ENCODE measurements at places on chromosomes 12 and 14.
A peak's percentile ranks its signal among the peaks of the same experiment; 100 is the strongest.

GRCh38 chr14:49778421-49778820 lies 10.5 kb downstream of the KLHDC2 start:
- DNase-seq = no peak

- no peak for DNase-seq
Measured at GRCh38 chr14:62234849-62235248, 472.6 kb downstream of the SNAPC1 start.

GRCh38 chr12:62530596-62530995 lies 64.0 kb downstream of the MON2 start:
- no peak for DNase-seq

GRCh38 chr12:105523164-105524057 lies 192.9 kb downstream of the C12orf75 start:
- DNase-seq = peak; percentile 79

GRCh38 chr14:76136476-76137110 lies 15.1 kb upstream of the GPATCH2L start:
- DNase-seq = peak; percentile 24

GRCh38 chr14:105120056-105120455 lies 48.5 kb downstream of the JAG2 start:
- no peak for DNase-seq

DNA sequence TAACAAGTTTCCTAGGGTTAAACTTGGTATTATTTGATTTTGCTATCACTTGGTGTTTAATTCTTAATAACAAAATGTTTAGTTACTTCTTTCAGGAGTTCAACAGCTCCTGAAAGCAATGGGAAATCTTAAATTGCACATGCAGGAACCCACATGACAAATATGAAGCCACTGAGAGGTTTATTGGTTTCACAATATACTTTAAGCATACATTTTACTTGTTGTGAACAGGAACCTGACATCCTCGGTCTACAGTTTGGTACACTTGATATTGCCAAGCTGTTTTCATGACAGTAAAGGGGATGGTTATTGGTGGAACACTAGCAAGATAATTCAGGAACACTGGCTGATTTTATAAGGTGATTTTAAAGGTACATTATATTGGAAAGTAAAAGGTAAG lies 46.2 kb downstream of the SLC38A1 start:
- no peak for DNase-seq

DNA sequence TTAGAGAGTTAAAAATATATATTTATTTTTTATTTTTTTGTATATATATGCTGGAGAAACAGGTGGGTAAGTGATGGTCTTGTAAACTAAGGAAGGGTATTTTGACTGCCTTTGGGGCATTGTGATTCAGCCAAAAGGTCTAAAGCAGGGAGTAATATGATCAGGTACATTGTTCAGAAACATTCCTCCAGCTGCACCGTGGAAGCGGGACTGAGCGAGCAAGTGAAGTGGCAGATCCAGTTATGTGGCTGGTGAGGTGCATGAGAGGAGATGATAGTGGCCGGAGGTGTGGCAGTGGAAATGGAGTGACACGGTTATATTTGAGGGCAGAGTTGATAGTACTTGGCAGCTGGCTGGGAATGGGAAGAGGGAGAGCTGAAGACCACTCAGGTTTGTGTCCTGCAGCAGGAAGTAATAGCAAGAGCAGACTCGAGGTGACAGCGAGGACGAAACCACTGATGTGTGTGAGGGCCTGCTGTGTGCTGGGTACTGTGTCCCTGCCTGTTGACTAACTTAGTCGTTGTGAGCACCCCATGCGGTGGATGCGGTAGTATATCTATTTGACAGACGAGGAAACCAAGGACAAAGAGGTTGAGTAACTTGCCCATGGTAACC lies 39.2 kb downstream of the EID3 start:
- no peak for DNase-seq

DNA sequence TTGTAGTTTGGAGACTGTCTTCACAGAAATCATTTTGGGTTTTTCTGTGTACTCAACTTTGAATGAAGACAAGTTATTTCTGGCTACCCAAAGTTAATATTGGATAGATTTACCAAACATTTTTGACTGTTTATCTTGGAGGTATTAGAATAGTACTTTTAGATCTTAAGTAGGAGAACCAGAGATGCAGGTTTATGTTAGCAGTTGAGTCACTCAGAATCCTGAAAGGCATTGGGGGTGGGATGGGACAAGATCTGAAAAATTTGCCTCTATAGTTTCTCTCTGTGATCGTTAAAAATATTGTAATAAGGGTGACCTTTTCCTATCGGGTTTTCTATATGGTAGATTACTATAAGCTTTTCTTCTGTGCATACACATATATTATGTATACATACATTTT lies 112.3 kb downstream of the TTC6 start:
- no peak for DNase-seq

DNA sequence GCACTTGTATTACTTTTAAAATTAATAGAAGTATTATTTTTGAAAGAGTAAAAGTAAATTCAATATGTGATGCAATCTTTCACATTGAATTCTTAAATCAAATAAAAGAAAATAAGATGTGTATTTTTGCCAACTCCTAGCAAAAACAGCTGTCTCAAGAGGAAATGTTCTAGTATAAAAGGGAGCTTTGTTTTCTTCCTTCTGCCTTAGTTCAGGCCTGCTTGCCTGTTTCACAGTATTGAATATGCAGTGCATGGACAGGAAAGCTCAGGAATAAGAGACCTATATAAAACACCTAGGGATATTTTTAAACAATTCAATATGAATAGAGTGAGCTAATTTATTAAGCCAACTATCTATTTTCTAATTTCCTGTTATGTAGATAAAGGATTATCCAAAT lies 294.8 kb upstream of the G2E3 start:
- DNase-seq = no peak

- DNase-seq = no peak
Measured at GRCh38 chr14:22122227-22122818, 448.7 kb upstream of the OR4E1 start.

GRCh38 chr12:80807640-80808288 lies 91.1 kb downstream of the MYF5 start:
- DNase-seq = no peak
